Pons (tissue), 1 donor: ENCODE measurements at places on chromosomes 12 and 14.

DNA sequence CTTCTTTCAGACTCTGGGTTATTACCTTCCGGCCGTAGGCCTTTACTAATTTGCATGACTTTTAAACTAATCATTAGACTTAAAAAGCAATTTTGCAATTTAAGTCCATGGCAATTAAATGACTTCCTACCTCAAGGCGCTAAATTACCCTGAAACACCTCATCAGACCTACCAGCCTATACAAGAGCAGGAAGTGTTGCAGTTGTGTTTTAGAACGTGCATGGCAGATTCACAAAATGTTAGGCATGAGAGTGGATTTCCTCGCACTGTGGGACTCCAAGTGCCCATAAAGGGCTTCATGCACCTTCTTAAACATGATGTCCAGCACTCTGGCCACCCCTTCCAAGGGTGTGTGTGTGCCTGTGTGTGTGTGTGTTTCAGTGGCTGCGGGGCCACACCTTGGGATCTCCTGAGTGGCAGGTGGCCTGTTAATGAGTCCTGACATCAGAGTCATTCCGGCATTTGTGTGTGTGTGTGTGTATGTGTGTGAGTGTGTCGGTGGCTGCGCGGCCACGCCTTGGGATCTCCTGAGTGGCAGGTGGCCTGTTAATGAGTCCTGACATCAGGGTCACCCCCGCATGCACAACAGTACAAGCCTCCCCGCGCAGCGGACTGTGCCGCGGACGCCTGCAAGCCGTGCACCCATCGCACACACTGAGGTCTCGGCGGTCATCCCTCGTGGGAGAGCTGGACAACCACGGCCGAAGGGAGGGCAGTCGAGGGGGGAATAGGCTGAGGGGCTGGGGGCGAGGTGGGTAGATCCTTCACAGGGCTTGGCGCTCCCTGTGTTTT, 900 bp downstream of the C2CD5 start:
- DNase-seq, result peak; percentile 48

DNA sequence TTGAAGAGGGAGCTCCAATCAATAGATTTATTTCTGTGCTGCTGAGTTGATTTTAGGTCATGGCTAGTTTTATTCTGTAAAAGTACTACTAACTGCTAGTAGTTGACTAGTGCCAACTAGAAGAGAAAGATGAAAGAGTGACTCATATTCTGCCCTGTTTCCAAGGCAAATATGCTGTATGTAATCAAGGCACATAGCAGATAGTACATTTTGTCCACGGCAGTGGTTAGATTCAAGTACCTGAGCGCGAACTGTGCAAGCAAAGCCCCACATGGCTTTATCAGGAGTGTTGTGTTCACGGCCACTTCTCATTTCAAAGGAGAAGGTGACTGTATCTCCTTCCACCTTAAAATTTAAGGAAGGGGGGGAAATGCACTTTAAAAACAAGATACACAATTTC, 126.8 kb downstream of the TRAFD1 start:
- no peak for DNase-seq

- no peak for DNase-seq
Observed at GRCh38 chr12:123602651-123603195, 824 bp downstream of the DDX55 start.

DNA sequence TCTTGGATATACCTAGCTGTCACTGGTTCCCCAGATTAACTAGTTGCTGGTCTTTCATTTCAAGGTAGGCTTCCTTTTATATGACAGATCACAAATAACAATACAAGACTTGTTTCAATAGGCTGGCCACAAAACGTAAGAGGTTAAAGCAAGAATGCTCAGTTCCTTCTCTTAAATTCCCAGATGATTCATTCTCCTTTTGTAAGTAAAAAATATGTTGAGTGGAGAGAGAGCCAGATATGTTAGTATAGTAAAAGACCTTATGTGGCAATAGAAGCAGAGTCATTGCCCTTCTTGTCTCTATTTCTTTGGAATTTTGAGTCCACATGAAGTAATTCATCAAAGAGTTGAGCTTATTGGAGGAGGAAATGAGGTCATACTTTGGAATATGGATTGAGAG, 939.0 kb upstream of the ATXN7L3B start:
- no peak for DNase-seq

DNA sequence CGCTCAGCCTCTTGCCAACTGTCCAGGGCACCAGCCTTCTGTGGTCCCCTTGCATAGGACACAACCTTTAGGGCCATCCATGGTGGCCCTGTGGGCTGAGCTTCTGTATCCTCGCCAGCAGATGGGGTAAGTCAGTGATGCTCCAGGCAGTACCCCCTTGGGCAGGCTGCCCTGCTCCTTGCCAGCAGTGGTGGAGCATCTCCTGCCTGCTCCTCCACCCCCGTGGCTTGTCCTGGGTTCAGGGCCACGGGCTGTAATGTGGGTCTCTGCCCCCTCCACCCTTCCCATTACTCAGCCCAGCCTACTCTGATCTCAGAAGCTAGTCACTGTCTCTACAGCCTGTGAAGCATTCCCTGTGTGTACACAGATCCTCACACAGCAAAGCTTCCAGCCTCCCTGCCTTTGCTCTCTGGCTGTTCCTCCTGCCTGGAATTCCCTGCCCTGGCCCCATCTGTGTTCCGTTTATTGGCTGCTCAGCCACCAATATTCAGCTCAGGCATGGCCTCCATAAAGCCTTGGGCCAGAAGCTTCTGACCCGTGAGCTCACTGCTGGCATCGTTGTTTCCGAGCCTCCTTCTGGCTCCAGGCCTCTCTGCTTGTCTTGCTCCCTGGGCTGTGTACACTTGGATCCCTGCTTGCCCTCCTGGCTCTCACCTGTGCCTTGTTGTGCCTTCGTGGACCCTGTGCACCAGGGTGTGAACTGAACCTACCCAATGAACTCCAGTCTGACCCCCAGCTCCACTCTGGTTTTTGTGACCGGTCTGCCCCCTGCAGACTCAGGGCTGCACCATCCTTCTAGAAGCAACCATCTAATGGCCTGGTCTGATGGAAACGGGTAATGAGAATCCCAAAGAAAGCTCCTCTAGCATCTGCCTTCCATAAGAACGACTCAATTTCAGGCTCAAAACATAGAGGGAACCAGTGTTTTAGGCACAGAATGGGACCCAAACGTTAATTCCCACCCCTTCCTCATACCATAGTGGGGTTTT, 177.0 kb upstream of the PRMT8 start:
- DNase-seq, result peak; percentile 67

GRCh38 chr12:19194963-19195362, 65.4 kb downstream of the PLEKHA5 start:
- no peak for DNase-seq

- no peak for DNase-seq
Observed at GRCh38 chr12:120138366-120138765, 21.8 kb upstream of the RAB35 start.

- DNase-seq, result no peak
Observed at GRCh38 chr14:50875359-50876070, 3.7 kb downstream of the ABHD12B start.

GRCh38 chr12:92437452-92437851, 265.3 kb upstream of the PLEKHG7 start:
- DNase-seq, result no peak

- no peak for DNase-seq
Observed at GRCh38 chr12:72035625-72036024, 97.0 kb downstream of the TPH2 start.

DNA sequence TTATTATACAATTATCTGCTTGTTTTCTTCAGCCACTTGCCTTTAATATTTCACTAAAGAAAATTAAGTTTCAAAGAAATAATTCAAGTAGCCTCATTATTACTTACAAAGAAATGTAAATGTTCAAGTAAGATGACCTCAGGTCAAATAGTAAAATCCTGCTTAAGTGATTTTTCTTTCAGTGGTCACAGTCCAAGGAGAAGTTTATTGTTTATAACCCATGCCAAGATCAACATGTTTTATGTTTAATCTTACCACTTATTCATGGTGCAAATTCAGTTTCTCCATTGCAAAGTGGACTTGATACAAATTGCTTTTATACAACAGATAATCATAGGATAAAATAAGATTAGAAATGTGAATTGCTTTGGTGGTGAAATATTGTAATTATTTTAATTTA, 370.2 kb upstream of the FLRT2 start:
- no peak for DNase-seq

DNA sequence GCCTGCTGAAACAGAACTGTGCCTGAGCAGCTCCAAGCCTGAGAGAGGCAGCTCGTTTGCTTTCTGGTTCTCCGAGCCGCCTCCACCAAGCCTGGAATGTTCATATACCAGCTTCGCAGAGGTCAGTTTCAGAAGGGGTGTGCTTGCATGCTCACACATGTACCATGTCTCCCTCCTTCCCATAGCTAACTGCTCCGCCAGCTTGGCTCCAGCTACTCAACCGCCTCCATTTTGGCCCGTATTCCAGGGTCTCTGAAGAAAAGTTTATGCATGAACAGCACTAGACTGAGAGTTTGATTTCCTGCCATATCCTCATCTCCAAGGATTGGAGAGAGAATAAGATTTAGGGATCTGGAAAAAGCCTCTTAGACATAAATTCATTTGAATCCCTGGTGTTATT, 103.7 kb downstream of the SMOC1 start:
- DNase-seq, result no peak

- peak; percentile 91 for DNase-seq
Observed at GRCh38 chr12:1605129-1606020, 11.0 kb upstream of the FBXL14 start.

- no peak for DNase-seq
Observed at GRCh38 chr12:9699269-9699897, 29.9 kb downstream of the CLEC2D start.

- no peak for DNase-seq
Observed at GRCh38 chr12:56084958-56085543, 5.1 kb downstream of the ERBB3 start.

GRCh38 chr12:47023311-47023710, 56.1 kb upstream of the PCED1B start:
- DNase-seq, result no peak

DNA sequence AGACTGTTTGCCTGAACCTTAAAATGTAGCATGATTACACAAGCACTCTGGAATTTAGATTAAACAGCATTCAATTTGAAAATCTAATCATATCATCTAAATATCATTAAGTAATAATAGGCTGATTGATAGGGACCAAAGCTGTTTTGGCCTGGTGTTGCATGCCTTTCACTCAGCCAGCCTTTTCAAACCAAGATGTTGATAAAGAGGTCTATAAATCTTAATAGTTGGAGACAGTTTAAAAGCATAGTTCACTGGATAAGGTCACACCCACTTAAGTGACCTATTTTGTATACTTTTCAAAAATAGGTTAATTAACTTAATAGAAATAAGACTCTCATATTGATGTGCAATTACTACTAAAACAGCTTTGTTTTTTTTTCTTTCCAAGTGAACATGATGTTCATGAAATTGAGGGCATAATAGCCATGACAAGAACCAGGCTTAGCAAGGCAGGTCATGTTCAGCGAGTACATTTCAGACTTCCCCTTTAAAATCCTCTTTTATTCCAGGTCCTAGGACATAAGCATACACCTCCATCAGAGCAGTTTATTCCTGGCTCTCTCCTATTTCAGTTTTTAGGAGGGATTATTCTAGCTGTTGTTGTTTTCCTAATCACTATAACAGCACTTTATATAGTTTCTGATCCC, 349.0 kb downstream of the RAD51B start:
- no peak for DNase-seq

- no peak for DNase-seq
Observed at GRCh38 chr12:11147420-11147819, 13.0 kb upstream of the TAS2R30 start.

- no peak for DNase-seq
Observed at GRCh38 chr12:47808050-47808449, 11.7 kb downstream of the HDAC7 start.

DNA sequence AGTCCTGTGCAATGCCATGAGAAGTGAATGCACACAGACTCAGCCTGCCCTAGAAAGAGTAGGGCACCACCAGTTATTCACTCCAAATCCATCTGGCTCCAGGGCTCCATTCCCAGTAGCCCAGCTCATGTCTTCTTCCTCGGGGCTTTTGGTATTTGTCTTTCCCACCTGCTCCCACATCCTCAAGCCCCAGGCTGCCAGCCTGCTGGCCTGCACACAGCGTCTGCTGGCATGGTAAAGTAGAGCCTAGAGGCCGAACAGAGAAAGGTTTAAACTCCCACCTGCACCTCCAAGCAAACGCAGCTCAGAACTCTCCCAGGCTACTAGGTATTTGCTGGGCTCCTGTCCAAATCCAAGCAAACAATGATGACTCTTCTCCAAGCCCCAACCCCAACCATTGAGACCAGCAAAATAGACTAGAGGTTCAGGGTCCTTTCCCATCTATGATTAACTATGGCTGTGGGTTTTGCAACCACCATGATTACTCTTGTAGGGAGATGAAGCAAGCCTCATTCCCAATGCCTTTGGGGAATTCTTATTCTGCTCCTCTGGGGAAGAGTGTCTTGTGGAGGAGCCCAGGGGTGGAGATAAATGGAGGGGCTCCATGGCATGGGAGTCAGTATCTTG, 5.2 kb upstream of the VDR start:
- DNase-seq, result no peak

- no peak for DNase-seq
Observed at GRCh38 chr12:65924716-65925115, 100.4 kb downstream of the HMGA2 start.

DNA sequence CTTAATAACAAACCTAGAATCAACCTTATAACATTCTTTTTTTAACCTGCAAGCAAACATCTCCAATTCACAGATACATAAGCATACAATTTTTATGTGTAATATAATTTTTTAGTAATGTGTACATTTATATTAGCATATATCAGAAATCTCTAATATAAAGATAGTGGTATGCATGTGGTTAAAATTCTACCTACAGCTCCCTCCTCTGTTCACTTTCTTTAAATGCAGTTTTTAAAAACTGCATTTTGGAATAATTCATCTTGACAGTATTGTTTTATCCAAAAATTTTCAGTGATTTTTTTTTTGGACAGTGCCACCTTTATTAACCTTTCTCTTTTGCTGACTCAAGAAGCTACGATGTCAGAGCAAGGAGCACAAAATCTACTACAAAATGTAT, 13.2 kb upstream of the RXYLT1 start:
- no peak for DNase-seq

- no peak for DNase-seq
Observed at GRCh38 chr12:105559310-105559709, 228.8 kb downstream of the C12orf75 start.

DNA sequence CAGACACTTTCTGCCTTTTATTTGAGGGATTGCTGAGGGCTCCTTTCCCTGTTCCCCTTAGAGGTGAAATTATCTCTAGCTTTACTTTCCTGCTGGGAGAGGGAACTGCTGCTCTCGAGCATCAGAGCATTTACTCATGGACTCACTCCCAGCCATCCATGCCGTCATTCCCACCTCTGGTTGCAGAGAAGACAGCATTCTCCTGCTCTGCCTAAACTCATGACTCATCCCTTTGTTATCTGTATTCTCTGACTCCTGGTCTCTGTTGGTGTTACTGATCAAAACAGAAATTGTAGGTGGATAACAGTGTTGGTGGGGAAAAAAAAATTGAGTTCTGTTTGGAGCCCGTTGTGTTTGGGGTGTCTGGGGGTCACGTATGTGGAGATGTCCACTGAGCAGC, 159.3 kb downstream of the TTC8 start:
- DNase-seq, result no peak

DNA sequence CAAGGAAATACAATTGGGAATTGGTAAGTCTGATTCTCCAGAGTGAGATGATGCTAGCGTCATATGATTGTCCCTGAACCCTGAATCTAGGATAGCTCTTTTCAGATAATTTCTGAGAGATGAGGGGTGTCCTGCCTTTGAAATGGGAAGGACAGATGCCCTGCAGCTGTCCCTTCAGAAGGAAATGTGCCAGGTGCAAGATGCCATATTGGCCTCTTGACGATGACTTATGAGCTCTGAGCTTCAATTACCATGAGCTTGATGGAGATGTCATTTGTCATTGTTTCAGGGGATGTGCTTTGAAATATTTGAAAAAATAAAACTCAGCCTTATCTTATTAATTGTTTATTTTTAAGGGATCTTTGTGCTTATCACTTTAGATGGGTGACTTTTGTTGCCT, 185.1 kb downstream of the DACT1 start:
- no peak for DNase-seq
